ENCODE measurements at places on chromosomes 5 and 9.

DNA sequence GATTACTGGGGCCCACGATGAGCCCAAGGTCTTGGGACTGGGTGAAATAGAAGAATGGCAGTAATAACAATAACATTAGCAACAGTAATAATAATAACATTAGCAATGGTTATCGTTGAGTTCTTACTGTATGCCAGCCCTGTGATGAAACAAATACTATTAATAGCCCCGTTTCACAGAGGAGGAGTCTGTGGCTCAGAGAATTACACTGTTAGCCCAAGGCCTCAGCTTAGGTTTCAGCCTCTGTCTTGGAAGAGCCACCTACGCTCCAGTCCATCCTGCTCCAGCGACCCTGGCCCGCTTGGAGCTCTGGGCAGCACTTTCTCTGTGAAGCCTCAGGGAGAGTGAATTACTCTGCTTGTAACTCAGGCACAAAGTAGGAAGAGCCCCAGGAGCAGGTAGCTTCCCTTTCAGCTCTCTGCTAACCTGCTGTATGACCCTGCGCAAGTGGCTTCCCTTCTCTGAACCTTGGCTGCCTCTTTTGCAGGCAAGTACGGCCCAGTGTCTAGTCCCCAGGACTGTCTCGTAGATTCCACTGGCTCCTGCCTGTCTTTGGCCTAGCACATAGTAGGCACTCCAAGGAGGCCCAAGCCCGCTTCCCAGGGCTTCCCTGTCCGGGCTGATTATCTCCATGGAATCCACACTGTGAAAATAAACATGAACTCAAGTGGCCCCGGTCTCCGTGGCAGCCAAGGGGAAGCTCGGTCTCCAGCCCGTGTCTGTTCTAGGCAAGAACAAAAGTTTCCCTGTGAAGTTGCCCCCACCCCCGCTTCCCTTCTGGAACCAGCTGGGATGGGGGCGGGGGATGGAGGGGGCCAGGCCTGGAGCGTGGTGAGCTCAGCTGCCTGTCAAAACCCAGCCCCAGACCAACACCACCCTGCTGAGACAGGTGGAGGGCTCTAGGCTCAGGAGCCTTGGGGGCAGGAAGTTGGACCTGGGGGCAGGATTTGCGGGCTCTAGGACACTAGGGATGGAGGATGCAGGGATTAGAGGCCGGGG lies 26.2 kb upstream of the LMX1B start:
- DNase-seq = no peak

DNA sequence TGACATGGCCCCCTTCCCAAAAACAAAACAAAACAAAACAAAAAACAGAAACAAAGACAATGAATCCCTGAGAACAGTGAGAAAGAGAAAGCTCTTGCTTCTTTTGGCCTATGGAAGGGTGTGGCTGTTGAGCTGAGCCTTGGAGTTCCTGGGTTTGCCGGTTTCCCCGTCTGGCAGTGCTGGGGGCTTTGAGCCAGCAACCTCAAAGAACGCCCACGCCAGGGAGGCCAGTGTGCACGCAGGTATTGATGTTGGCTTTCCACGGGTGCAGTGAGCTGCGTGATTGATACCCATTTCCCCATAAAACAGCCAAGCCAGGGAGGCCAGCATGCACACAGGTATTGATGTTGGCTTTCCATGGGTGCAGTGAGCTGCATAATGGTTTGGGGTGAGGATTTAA lies 8.3 kb upstream of the LCN1 start:
- DNase-seq = no peak

DNA sequence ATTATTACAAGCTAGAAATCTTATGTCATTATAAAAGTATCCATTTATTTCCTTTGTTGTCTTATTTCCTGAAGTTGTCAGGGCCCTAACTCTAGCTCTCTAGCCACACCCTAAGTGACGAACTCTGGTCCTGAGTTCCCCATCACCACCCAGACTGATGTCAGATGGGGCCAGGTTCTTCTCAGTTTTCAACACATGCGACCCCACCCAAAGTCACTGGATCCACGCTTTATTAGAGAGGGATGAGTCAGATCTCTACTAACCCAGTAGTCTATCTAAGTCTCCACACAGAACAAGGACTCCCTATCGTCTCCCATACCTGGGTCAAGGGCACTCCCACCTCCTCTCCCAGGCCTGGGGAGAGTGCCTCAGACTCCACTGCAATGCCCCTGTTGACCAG lies 6.8 kb upstream of the FEM1C start:
- DNase-seq = no peak

DNA sequence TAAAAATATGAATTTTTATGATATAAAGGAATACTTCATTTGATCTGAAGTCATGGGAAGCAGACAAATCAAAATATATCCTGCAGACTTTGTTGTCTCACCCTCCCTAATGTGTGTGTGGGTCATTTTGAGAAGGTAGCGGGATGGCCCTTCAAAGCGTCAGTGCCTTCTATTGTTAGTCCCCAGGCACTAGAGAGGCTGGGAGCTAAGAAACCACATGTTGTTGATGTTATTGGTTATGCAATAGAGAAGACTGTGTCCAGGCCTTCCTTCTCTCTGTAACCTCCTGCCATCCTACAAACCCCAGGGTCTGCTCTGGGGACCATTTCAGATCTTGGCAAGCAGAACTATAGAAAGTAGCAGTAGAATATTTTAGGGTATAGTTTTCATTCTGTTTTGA lies 94.7 kb downstream of the NLN start:
- no peak for DNase-seq

GRCh38 chr5:39948341-39948740 lies 523.6 kb upstream of the DAB2 start:
- no peak for DNase-seq

DNA sequence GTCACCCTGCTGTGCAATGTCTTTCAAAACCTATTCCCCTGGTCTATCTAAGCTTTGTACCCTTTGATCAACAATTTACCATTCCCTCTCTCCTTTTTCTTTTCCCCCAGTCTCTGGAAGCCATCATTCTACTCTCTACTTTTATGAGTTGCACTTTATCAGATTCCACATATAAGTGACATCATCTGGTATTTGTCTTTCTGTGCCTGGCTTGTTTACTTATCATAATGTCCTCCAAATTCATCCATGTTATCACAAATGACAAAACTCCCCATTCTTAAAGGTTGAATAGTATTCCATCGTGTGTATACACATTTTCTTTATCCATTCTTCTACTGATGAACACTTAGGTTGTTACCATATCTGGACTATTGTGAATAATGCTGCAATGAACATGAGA lies 344.2 kb upstream of the CCNH start:
- no peak for DNase-seq

DNA sequence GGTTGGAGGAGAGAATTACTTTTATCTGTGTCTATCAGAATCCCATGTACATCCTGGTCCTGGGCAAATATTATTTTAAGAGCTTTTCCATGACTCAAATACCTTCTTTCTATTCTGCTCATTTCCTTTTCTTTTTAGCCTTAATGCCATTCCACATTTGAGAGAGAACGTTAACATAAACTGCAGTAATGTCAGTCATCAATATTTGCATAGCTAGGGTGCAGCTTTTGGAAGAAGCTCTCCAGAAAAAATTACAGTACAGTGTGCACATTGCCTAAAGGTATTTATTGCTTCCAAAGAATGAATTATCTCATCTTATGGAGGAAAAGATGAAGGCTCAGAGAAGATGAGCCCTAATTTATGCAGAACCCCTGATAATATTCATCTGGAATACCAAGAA lies 58.3 kb downstream of the INSYN2B start:
- DNase-seq = no peak

- no peak for DNase-seq
These were observed 40.1 kb downstream of the PPARGC1B start for GRCh38 chr5:149770236-149770635.

GRCh38 chr5:51043745-51044144 lies 339.5 kb upstream of the ISL1 start:
- no peak for DNase-seq

GRCh38 chr5:115418788-115419187 lies 122.3 kb upstream of the CCDC112 start:
- DNase-seq = no peak

DNA sequence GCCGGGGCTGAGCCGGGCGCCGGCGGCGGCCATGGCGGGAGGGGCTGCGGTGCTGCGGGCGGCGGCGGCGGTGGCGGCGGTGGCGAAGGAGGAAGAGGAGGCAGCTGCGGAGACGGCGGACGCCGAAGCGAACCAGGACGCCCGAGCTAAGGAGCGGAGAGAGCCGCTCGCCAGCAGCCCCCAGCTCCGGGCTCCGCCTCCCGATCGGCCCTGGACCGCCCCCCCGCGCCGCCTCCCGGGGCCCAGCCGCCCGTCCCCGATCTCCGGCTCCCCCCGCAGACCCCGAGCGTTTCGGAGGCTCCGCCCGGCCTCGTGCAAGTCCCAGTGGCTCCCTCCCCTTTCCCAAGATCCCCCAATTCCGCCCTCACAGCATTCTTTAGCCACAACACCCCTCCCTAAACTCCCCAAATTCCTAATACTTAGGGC lies at the start of gene ASTN2:
Gene ASTN2 (minus strand): TSS at position 152 of the 426 bp plus-strand sequence. CDS start 119 bp downstream, at position 33.
- no peak for DNase-seq

DNA sequence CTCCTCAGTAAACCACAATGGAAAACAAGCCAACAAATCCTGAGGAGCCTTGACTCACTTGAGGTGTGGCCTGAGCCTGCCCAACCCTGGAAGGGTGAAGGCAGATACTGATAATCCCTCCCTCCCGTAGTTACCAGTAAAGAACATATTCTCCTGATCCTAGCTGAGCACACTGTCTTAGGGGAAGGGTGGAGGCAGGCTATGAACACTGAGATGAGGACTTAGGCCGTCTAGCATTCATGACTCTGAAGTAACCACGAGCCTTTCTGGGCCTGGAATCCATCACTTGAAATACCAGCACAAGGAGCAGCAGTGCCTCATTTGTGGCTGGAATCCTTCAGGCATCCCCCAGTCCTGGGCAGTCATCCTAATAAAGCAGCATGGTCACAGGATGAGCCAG lies 124.5 kb upstream of the PRLR start:
- DNase-seq = no peak

DNA sequence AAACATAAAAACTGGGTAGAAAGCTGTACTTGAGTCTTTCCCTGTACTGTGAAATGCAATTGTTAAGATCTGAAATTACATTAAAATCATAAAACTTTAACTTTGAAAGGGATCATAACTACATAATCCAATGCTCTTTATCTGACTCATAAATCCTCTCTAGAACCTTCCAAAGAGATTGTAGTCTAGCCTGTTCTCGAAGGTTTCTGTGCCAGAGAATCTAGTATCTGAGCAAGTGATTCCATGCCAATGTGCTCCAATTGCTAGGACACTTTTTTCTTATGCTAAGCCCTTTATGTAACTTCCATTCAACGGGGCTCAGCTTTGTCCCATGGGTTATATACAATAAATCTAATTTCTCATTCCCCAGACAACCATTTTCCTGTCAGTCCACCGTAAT lies 21.1 kb downstream of the DDX31 start:
- DNase-seq = no peak

DNA sequence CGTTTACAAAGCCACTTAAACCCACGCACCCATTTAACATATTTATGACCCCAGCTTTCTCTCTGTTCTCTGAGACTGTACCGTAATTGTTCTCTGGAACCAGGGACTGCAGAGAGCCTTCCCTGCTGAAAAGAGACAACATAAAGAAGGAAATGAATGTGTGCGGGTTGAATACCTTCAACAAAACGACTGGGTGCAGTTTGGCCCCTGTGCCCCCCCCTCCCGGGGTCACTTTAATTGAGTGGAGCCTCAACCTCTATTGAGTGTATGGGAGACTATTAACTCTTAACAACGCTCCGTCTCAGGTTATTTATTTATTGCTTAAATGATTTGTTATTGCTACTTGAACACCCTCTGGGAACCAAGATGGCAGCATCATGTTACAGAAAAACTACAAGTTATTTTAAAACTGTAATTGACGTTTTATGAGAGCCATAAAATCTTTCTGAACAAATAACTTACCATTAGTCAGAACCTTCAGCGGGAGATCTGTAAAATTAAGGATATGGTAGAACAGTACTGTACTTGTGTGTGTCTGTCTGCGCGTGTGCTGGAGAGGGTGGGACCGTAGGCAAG lies 70.6 kb downstream of the GAS1 start:
- no peak for DNase-seq

- DNase-seq = no peak
These were observed 25.0 kb upstream of the IL17B start for GRCh38 chr5:149403923-149404745.

GRCh38 chr9:131678499-131679111 lies 61.3 kb downstream of the RAPGEF1 start:
- DNase-seq = no peak

DNA sequence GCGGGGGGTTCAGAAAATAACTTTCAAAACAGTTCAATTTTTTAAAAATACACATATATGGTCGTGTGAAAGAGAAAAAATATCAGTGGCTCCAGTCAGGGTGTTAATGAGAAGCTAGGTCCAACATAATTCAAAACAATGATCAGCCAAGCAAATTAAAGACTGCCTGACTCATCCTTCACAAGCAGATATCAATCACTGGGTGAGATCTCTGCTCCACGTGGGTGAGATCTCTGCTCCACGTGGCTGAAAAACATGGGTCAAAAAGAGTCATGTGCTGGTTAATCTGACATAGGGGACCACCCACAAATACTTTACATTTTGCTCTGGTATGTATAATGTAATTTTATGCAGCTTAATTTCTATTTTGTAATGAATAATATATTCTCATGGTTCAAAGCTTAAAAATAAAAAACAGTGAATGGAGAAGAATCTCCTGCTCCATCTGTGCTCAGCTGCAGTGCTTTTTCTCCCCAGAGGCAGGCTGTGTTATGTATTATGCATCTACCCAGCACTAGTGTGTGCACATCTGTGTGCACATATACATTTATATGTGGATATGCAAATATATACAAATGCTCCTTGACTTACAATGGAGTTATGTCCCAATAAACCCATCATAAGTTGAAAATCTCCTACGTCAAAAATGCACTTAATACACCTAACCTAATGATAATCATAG lies 93.1 kb upstream of the S1PR3 start:
- DNase-seq = no peak

DNA sequence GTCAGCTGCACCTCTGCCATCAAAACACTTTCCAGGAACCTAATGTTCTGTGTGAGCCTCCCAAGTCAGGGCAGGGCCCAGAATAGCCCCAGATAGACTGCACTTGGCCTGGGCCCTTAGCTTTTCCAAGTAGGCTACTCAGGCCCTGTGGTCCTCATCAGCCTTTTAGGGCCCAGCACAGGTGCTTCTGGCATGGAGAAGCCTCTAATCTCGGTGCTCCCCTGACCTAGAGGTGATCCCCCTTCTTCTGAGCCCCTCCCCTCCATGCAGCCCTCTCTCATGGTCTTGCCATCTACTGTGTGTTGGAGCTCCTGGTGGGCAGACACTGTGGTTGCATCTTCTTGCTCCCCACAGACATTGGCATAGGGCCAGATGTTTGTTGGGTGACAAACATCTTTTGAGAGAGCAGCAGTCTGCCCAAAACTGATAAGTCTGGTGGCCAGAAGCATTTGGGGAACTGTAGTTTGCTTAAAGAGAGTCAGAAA lies 28.1 kb downstream of the FRMPD1 start:
- DNase-seq = no peak
